ENCODE measurements at places on chromosomes 13 and 19. TPM values are rescaled to one million over a fixed set of nuclear protein-coding genes. Genes with fewer than 3 reads are reported as not detected.

The IZUMO4 gene
- total RNA-seq, result 1.1 TPM

The KCNK6 gene
- 4.4 TPM for total RNA-seq

The CDK8 gene
- 16.2 TPM for total RNA-seq

DNA sequence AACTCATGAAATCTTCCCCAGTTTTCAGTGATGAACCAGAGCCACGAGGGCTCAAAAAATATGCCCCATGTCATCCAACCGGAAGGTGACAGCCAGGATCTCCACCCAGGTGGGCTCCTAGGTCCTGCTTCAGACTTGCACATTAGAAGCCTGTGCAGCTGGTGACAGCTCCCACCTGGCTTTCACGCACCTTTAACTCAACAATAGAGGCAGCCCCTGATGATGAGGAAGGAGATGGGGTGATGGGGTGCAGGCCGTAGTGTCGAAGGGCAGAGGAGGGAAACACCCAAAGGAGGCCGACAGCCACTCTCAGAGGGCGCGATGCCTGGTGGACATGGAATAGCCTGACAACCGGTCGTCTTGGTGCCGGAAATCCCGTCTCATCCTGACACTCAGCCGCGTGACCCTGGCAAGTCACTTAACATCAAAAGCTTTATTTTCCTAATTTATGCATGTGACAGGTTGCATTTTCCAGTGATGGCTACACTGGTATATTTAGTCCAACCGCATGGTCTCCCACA, 118.0 kb downstream of the SOX1 start:
- no peak for DNase-seq

The CRX gene
- total RNA-seq, result not detected

DNA sequence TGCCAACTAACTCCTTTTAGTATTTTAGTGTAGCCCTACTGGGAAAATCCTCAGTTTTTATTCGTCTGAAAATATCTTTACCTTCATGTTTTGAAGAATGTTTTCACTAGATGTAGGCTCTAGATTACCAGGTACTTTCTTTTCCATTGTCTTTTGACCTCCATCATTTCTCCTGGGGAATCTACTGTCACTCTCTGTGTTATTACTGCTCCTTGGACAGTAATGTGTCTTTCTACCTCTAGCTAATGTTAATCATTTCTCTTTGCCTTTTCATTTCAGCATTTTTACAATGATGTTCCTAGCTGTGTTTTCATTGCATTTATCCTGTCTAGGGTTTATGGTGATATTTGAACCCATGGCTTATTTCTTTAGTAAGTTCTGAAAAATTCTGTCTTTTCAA, 61.9 kb downstream of the SPACA7 start:
- no peak for DNase-seq

All from thyroid gland (tissue), 4 donors.